ENCODE measurements at places on chromosomes 7 and 10.
A peak's percentile ranks its signal among the peaks of the same experiment; 100 is the strongest.

GRCh38 chr7:92833766-92834506, 2.4 kb downstream of the CDK6 start:
- peak; percentile 74 for DNase-seq

- DNase-seq: no peak
Measured at GRCh38 chr10:64113792-64114191, 592.6 kb downstream of the REEP3 start.

GRCh38 chr10:84607523-84607922, 279.1 kb downstream of the CCSER2 start:
- DNase-seq: no peak

DNA sequence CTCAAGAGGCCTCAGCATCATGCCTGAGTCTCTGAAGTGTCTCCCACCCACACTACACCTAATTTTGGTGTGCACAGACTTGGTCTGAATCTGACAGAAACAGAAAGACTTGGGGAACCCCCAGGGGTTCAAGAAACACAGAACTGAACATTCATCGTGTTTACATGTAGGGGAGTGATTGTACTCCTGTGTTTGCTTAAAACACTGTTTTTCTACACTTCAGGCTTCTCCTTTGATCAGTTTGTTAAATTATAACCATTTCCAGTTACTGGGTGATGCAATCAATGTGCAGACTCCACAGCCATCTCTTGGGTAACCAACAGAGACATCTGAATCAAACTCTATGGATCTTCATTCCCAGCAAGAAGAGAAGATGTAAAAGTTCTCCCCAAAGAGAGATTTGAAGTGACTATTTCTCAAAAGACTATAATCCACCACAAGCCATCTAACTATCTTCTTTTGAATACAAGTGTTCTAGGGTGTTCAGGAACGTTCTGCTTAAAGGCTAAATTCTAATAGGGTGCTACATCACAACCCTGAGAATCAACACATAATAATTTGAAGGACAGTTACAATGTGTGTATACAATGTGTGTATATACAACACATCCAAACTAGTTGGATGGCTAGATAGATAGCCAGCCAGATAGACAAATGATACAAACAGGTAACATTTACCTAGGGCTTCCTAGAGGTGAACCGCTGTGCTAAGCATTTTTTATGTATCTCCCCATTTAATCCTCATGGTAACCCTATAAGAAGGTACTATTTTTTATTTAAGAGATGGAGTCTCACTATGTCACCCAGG, 34.2 kb downstream of the DNAJC12 start:
- DNase-seq: no peak

GRCh38 chr10:33600381-33600780, 265.9 kb upstream of the NRP1 start:
- DNase-seq: no peak

DNA sequence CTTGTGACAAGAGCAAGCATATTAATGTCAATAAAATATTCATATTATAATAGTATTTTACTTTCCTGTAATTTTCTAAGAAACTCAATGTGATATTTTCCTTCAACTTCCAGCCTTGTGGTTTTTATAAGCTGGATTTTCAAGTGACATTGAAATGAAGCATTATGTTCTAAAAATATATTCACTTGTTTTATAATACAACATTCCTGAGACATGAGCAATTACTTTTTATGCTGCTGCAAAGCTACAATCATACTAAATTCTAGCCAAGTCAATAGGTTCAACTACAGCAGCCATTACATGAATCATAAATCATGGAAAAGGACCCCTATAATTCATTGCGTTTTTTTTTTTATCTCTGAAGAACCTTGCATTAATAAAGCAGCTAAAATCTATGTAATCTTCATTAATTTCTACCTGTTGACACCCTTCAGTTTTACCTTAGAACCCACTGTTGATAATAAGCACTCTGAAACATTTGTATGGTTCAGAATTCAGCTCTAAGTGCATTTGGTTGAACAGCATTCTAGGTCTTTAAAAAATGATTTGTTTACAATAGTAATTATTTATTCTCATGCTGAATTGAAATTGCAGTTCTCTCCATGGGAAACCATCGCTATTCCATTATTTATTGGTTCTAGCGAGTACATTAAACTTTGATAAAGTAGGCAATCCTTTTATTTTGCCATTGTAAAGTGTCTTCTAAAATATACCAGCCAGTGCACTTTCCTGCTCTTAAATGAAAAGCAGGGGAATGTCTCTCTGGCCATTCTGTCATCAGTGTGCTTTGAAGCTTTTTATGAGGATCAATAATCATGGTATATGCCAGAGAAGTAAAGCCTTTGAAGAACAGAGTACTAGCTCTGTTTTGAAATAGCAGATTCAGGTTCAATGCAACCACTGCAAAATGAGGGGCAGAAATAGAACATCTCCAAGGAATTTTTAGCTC, 132.6 kb downstream of the GNAT3 start:
- no peak for DNase-seq

DNA sequence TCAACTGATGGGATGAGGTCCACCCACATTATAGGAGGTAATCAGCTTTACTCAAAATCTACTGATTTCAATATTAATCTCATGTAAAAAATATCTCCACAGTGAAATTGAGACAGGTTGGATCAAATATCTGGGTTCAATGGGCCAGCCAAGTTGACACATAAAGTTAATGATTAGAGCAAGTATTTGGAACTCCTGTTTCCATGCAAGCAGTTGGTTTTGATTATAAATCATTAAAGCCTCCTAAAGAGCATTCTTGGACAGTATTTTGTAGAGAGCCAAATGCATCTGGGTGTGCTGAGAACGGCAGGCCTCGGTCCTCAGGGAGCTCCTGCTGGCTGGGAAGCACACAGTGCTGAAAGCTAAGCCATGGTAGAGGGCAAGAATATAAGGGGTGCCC, 126.9 kb upstream of the BTBD16 start:
- DNase-seq: no peak

- no peak for DNase-seq
Measured at GRCh38 chr7:158357898-158358821, 229.5 kb downstream of the PTPRN2 start.

DNA sequence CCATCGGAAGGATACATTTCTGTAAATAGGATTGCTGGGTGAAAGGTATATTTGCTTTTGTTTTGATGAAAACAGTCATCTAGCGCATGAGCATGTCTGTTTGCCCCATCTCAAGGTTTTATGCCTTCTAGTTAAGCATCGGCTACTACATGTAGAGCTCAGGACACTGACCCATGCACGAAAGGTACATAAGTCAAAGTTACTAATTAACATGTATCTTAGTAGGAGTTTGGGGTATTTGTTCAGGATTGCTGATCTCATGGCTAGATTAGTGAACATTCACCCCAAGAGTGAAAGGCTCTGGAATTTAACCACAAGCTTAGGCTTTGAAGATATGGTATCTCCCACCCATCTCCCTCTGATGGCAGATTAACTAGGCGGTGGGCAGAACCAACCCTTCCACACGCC, 91.5 kb downstream of the RBM20 start:
- DNase-seq: no peak

- DNase-seq: no peak
Measured at GRCh38 chr10:70672165-70673042, at the start of gene ADAMTS14. Gene ADAMTS14 (plus strand): TSS chr10:70672506. CDS start chr10:70672803, 297 bp downstream.

GRCh38 chr10:96072674-96073073, 29.3 kb downstream of the CCNJ start:
- DNase-seq: no peak

- DNase-seq: no peak
Measured at GRCh38 chr10:128833671-128834070, 633.4 kb upstream of the MGMT start.

DNA sequence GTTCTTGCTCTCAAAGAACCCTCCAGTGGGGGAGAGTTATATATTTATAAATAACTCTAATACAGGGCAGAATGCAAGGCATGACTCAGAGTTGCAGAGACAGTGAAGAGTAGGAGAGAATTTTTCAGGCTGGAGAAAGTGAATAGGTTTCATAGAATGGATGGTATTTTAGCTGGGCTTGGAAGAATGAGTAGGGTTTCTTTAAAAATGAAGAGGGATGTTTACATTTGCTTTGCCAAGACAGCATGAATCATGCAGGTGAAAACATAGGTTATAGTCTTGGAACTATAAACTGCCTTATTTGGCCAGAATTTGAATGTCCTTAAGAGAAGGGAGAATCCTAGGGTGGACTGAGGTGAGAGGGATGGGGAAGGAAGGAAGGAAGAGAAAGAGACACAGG, 124.8 kb downstream of the CPED1 start:
- DNase-seq: no peak

Measured in CD4-positive, alpha-beta T cell treated with Interferon alpha-2 for 1 hour (primary cell).